ENCODE measurements at places on chromosomes 2 and 18.

GRCh38 chr2:189142893-189143759 is 36.4 kb downstream of the COL5A2 start:
- peak; percentile 50 for DNase-seq

- DNase-seq = no peak
Observed at GRCh38 chr2:214587442-214587841, 176.6 kb downstream of the VWC2L start.

- no peak for DNase-seq
Observed at GRCh38 chr2:232368311-232368731, 10.2 kb upstream of the ALPP start.

- DNase-seq = no peak
Observed at GRCh38 chr2:148599109-148599991, 45.2 kb upstream of the EPC2 start.

DNA sequence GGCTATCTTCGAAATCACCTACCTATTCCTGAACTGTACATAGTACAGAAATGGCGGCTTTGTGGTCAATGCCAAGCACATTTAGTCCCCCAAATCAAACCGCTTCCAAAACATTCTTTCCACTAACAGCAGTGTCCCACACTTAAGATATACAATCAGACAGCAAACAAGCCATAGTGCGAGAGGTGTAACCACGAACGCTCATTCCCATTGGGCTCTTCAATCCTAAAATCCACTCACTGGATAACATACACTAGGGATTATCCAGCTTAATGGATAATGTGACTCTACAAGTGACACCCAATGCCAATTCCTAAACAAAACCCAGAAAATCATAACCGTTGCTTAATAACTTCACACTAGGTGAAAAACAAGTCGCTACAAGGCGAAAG is 2.0 kb downstream of the XPO1 start:
- no peak for DNase-seq

DNA sequence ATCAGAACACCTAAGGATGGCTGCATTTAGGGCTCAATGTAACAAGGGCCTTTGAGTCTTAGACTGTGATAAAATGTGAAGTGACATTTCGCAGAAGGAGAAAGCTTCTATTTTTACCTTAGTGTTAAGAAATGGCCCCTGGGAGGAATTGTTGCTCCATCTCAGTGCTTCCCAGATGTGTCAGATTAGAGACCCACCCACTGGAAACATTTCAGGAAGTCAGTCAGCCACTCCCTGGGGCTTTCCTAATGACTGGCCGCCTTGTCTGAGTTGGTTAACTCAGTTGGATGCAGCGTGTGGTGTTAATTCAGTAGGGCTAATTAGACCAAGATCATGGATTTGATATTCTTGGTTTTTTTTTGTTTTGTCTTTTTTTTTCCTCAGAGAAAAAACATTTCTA is 355.9 kb downstream of the PIK3C3 start:
- DNase-seq = no peak

DNA sequence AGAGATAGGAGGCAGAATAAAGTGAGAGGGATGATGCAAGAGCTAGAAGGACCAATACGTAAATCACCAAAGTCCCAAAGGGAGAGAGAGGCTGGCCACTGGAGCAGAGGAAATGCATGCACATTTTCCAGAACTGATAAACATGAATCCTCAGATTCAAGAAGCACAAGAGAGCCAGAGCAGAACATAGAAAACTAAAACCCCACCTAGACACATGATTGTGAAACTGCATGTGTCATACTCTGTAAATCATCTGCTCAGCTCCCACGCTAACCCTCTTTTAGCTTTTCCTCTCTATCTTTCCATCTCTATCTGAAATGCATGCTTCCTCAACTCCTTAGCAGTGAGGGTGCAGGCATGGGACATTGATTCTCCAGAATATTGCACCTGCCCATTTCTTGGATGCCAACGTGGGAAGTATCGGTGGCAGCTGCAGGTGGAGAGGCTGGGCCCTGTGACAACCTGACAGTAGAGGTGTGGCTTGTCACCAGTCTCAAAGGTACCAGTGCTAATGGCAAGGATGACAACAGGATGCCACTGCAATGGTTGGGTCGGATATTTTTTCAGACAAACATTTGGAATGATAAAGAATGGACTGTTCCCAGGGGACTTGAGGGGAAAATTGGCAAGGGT is 89.3 kb upstream of the OTOS start:
- no peak for DNase-seq

DNA sequence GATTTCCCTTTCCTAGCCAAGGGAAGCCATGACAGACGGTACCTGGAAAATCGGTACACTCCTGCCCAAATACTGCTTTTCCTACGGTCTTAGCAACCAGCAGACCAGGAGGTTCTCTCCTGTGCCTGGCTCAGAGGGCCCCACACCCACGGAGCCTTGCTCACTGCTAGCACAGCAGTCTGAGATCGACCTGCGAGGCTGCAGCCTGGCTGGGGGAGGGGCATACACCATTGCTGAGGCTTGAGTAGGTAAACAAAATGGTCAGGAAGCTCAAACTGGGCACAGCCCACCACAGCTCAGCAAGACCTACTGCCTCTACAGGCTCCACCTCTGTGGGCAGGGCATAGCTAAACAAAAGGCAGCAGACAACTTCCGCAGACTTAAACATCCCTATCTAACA is 6.8 kb upstream of the CD207 start:
- DNase-seq = no peak

DNA sequence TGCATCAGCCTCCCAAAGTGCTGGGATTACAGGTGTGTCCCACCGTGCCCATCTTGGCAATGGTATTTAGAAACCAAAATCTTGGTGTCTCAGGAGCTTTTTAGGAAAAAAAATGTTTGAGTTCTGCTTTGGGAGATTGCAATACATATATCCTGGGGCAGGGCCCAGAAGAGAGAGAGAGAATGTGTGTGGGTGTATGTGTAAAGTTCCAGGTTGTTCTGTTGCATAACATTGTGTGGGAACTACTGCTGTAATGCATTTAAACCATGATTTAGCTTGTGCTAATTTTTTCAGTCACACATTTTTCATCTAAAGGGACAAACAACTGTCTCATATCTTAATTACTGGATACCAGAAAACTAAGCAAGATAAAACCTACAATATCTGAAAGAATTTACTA is 70.8 kb upstream of the NABP1 start:
- DNase-seq = no peak

- no peak for DNase-seq
Observed at GRCh38 chr2:230678451-230678850, 34.2 kb upstream of the CAB39 start.

DNA sequence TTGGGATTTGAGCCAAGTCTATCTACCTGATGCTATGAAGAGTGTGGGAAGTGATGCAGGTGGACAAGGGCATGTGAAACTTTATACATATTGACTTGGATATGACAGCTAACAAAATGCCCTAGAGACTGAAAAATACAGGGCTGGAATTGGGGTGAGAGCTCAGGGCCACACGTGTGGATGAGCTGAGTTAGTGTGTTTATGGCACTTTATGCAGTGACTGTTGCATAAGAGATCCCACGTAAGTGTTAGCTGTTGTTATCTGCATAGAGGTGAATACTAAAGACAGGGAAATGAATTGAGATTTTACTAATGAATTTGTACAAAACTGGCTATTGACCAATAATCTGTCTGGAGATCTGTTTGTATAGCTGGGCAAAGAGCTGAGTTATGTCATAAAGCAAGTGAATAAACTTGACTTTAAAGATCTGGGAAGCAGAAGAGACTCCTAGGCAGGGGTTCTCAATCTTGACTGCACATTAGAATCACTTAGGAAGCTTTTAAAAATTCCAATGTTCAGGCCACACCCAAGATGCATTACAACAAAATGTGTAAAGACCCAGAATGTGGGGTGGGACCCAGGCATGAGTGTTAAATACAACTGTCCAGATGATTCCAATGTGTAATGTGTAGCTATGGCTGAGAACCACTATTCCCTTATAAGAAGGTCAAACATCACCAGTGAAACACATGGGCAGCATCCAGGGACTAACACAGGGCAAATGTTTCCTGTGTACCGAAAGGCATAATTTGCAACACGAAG is 74.2 kb upstream of the STK17B start:
- no peak for DNase-seq

DNA sequence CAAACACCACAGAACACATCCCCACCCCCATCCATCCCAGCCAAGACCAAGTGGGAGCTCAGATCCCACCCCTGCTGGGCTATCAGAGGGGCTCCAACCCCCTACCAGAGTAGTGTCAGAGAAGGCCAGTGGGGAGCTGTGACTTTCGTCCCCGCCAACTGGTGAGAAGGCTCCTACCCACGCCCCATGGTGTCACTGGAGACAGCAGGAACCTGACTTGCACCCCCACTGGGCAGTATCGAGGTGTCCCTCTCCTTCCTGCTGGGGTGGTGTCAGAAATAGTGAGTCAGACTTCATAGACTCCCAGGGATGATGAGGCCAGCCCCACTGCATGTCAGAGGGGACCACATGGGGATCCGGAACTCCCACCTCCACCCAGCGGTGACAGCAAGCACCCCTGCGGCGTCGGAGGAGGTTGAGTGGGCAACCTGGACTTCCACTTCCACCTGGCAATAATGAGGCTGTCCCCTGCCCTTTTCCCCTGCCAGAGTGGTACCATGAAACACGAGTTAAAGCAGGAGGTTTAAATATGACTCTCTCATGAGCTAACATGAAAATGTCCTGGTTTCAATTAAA is 106.7 kb downstream of the CTIF start:
- DNase-seq = no peak

DNA sequence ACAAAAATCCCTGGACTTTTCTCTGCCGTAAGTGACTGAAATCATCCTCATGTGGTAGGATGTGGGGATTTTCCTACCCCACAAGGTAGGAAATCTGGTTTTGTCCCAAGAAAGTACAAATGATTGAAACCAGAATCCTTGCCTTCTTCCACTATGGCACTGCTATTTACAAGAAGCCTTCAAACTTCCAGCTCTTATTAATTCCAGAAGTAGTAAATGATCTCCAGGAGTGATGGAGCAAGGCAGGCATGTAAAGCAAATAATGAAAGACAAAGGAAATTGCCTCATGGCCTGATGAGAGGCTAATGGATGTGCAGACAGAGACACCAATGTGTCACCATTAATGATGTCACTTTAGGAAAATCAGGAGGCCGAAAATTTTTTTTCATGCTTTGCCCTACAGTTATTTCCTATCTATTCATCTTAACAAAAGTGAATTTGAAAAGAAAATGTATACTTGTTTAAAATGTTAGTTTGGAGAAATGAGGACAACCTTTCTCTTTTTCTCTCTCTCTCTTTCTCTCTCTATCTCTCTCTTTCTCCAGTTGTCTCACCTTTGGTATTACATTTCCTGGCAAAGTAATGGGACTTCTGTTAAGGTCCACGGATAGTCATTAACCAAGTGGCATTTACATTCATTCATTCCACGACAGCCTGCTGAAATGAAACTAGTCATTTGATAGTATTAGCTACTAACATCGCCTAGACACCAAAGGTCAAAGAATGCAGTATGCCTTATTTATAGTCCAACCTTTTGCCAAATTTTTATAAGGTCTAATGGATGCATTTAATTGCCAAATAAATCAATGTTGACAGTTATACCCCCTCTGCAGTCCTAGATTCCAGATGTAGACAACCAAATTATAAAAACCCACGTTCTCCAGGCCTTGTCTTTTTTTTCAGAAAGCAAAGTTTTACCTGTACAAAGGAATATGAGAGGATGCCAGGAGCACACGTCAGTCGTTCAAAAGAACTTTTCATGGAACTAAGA is 5.0 kb upstream of the EVA1A start:
- DNase-seq = no peak

DNA sequence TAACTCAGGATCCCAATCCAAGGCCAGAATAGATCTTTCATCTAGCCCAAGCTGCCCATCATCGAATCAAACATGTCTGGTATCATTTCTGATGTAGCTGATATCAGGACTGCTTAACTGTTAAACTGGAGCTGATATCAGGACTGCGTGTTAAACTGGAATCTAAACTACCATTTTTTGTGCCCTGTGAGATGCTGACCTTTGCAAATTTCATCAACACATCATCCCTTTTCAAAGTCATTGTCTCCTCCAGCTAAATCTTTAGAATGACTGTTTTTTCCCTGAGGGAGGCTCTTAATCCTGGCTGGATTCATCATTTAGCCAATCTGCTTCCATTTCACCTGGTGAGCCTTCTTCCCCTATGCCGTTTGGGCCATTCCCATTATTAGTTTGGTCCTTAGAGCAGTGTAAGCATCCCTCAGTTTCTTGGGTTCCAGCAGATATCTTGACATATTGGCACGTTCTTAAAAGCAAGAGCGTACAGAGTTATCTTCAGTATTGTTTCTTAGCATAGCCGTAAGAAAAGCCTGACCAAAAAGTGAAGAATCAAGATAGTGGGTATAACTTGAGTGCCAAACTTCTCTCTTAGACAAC is 12.3 kb downstream of the RPL31 start:
- DNase-seq = no peak

DNA sequence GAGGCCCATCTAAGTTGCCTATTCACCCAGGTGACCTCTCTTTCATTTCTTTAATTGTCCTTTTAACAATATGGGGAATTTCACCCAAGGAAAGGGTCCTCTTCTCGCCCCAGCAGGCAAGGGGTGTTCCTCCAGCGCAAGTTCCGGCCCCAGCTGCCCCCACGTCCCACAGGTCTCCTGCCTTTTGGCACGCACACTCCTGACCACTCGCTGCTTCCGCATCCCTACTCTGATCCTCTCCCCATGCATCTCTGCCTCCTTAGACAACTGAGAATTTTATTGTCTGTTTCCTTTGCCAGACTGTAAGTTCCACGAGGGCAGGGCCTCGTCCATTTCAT is 684 bp upstream of the ARPC2 start:
- no peak for DNase-seq

DNA sequence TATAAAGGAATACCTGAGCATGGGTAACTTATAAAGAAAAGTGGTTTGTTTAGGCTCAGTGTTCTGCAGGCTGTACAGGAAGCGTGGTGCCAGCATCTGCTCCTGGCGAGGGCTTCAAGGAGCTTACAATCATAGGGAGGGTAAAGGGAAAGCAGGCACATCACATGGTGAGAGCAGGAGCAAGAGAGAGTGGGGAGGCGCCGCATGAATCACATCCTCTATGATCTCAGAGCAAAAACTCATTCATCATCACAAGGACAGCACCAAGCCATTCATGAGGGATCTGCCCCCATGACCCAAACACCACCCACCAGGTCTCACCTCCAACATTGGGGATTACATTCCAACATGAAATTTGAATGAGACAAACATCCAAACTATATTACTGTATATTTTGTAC is 32.5 kb downstream of the R3HDM1 start:
- no peak for DNase-seq

- DNase-seq = no peak
Observed at GRCh38 chr2:150484006-150484405, 3.5 kb downstream of the RND3 start.

GRCh38 chr18:59509481-59510442 is 150.7 kb upstream of the LMAN1 start:
- no peak for DNase-seq

DNA sequence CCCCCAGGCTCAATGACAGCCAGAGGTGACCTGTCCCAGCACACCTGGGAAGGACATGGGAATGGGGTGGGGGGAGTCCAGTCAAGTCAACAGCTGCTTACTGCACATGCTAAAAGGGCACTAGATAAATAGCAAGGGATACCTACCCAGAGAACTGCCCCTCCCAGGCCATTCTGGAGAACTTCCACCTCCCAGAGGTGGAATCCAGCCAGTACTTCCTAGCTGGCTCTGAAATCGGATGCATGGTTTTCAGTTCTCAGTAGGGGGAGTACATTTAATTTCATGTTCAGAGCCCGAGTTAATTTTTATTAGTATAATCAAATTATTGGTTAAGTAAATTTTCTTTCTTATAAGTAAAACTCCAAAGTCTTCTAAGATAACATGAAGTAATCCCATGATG is 28.9 kb upstream of the ITGA6 start:
- no peak for DNase-seq

GRCh38 chr2:13558368-13558767 is 841.6 kb downstream of the TRIB2 start:
- DNase-seq = no peak

All from stimulated activated effector memory CD8-positive, alpha-beta T cell treated with anti-CD3 and anti-CD28 coated beads, Interleukin-12 subunit alpha, Interleukin-12 subunit beta, amount 100 ng/mL, for 72 hours (primary cell).